Esophagus mucosa (tissue), 1 donor: ENCODE measurements at places on chromosomes 3 and 15. TPM values are rescaled to one million over a fixed set of nuclear protein-coding genes. Genes with fewer than 3 reads are reported as not detected.

The MAP2K1 gene
- 39.7 TPM for total RNA-seq

The SECISBP2L gene
- total RNA-seq = 19.3 TPM

The ITIH4 gene
- 2.1 TPM for total RNA-seq

The FRMD5 gene
- 0.20 TPM for total RNA-seq

The SIDT1 gene
- 1.5 TPM for total RNA-seq

The GPR149 gene
- total RNA-seq = not detected

The DPH3 gene
- total RNA-seq = 12.2 TPM

The HYAL1 gene
- 4.1 TPM for total RNA-seq

The PRICKLE2 gene
- 6.0 TPM for total RNA-seq

The SLC9C1 gene
- not detected for total RNA-seq

The CHRD gene
- total RNA-seq = 0.84 TPM

The THBS1 gene
- total RNA-seq = 16.3 TPM

The AGBL1 gene
- total RNA-seq = not detected

The TWF2 gene
- total RNA-seq = 37.4 TPM

The HACD3 gene
- total RNA-seq = 17.4 TPM

The CDCP1 gene
- 85.6 TPM for total RNA-seq

The GOLGA8M gene
- 0.36 TPM for total RNA-seq

The ZNF710 gene
- 27.9 TPM for total RNA-seq

The CFAP100 gene
- total RNA-seq = not detected

The REC114 gene
- not detected for total RNA-seq

The CHRNA3 gene
- total RNA-seq = 0.20 TPM

The CLDN16 gene
- 0.76 TPM for total RNA-seq

The CTXN2 gene
- not detected for total RNA-seq

The EIF1B gene
- 19.5 TPM for total RNA-seq

The FANCD2 gene
- 12.5 TPM for total RNA-seq

The FANCD2OS gene
- not detected for total RNA-seq

The IMPDH2 gene
- total RNA-seq = 270 TPM

The LCTL gene
- not detected for total RNA-seq

The STRA6 gene
- 1.5 TPM for total RNA-seq

The LSAMP gene
- total RNA-seq = 0.28 TPM

The RGMA gene
- total RNA-seq = 40.5 TPM

The GOLGA8O gene
- total RNA-seq = 1.4 TPM

The NRG4 gene
- total RNA-seq = 1.6 TPM

The TGM4 gene
- not detected for total RNA-seq

The SLC22A14 gene
- 0.24 TPM for total RNA-seq

The GPR160 gene
- total RNA-seq = 1.4 TPM

The EPHA6 gene
- 1.1 TPM for total RNA-seq

The UROC1 gene
- total RNA-seq = not detected

The VGLL3 gene
- total RNA-seq = 1.6 TPM

The SCAANT1 gene
- total RNA-seq = not detected

The PRTG gene
- total RNA-seq = 0.56 TPM

The NAALADL2 gene
- total RNA-seq = 2.4 TPM

The SLC28A2 gene
- not detected for total RNA-seq

The MTHFS gene
- total RNA-seq = 16.0 TPM

The GP5 gene
- 0.08 TPM for total RNA-seq

The RASGRP1 gene
- total RNA-seq = 21.2 TPM

The SENP5 gene
- total RNA-seq = 16.1 TPM

The RAF1 gene
- 57.3 TPM for total RNA-seq

The SENP2 gene
- 24.2 TPM for total RNA-seq

The HYPK gene
- 14.0 TPM for total RNA-seq

The FMN1 gene
- 4.6 TPM for total RNA-seq

The TOPBP1 gene
- total RNA-seq = 16.7 TPM

The TNFSF10 gene
- 40.2 TPM for total RNA-seq
